Mucosa of descending colon (tissue), 3 donors: ENCODE measurements at places on chromosomes 16 and 17.

DNA sequence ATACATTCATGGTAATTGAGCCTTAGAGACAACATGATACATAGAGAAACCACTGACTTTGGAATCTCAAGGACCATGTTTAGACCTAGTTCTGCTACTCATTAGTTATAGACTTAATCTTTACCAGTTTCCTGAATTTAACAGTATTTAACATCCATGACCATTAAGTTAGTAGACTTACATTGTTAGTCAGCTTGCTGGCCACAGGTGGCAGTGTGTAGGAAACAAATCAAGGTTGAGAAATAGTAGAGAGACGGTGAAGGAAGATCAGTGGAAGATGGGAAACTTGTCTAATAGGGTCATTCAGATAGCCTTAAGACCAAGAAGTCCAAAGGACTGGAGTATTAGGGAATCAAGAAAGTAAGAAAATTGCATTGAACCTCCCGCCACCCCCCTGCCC is 31.0 kb downstream of the OMG start:
- no peak for DNase-seq

GRCh38 chr17:1941272-1942065 is 83.7 kb downstream of the RTN4RL1 start:
- DNase-seq, result no peak

GRCh38 chr16:19861811-19862327 is 22.8 kb downstream of the GPRC5B start:
- no peak for DNase-seq

DNA sequence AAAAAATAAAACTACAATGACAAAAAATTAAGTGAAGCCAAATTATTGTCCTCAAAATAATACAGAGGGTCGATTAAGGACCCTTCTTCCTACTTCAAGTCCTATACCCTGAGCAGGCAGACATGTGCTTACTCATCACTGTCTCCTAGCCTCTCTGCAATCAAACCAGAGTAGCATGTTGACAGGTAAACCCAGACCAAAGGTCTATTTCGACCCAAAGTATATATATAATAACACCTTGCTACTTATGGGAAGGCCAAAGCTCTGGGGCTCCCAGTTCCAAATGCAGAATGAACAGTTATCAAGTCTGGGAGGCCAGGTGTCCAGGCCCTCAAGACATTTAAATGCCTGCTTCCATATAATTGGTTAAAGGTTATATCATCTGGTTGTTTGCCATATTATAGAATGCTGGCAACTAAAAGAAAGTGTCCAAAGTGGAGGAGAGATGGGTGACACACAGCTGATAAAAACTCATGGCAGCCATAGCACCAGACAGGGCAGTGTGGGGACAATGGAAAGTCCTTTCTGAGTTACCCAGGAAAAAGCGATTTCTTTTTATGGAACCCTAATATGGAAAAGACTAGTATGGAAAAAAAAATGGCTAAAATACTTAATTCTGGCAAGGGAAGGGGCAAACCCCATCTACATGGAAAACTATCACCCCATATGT is 53.6 kb downstream of the N4BP1 start:
- DNase-seq, result no peak

DNA sequence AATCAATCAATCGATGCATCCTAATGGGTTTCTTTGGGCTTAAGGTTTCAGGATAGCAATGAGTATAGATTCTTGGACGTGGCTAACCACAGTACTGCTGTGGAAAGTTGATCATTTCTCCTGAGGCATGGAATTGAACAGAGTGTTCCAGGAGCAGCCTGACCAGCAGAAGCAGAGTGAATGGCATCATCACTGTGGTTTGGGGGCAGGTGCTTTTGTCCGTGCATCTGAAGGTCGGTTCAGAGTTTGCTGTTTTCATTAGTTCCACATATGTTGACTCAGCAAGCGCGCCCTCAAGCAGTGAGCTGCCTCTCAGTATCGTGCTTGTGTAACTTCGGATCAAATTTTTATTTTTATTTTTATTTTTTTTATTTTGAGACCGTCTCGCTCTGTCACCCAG is 24.9 kb downstream of the KIAA0513 start:
- DNase-seq, result peak; percentile 8

GRCh38 chr17:49224198-49224996 is 6.2 kb downstream of the PHOSPHO1 start:
- peak; percentile 75 for DNase-seq

DNA sequence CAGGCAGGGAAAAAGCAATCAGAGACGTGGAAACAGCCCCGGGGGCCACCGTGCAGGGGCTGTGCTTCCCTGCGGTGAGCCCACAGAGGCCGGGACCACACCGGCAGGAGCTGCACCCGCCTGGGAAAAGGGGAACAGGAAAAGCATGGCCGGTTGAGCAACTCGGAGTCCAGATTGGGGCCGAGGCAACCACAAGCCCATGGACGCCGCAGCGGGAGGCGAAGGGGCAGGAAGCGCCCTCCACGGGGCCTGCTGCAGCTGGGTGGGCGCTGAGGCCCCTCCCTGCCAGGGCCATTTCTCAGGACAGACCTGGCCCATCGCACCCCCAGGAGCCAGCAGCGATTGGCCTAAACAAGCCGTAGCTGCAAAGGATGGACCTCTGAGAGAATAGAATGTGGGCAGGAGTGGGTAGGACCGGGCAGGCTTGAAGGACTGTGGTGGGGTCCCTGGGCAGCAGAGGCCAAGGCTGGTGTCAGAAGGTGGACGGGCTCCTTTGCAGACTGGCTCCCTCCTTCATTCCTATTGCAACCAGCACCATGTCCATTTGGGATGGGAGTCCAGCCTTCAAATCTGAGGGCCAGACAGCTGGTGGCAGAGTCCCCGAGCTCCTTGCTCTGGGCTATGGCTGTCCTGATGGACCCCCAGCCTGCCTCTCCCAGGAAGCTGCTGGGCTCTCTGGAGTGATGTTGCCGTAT is 30.4 kb downstream of the COX4I1 start:
- no peak for DNase-seq

GRCh38 chr17:67751101-67752074 is 33.7 kb downstream of the NOL11 start:
- DNase-seq, result no peak

- no peak for DNase-seq
Observed at GRCh38 chr16:5875416-5875815, 777.8 kb upstream of the EEF2KMT start.

GRCh38 chr17:15934866-15935265 is 10.1 kb upstream of the ADORA2B start:
- DNase-seq, result no peak

- no peak for DNase-seq
Observed at GRCh38 chr16:77790912-77791311, 2.5 kb downstream of the VAT1L start.

DNA sequence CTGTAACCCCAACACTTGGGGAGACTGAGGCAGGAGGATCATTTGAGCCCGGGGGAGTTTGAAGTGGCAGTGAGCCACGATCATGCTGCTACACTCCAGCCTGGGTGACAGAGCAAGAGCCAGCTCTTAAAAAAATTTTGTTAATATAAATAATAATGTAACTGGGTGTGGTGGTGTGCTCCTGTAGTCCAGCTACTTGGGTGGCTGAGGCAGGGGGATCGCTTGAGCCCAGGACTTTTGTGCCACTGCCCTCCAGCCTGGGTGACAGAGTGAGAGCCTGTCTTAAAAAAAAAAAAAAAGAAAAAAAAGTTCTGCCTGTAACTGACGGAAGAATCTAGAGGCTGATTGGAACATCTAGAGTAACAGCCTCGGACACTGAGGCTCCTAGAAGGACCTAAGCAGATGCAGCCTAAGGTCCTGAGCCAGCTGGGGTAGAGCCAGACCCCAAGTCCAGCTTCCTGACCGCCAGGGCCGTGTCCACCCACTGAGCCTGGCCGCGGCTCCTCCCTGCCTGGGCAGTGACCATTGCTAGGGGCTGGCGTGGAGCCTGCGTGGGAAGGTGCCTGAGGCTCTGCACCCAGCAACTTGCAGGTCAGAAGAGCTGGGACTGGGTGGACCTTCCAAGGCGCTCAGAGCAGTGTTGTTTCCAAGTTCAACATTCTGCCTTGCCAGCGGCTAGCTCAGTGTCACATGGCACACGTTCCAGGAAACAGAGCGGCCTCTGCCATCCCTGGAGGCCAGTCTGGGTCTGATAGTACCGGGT is 209.4 kb upstream of the CIBAR2 start:
- DNase-seq, result peak; percentile 88
